ENCODE measurements at places on chromosomes 3 and 15. TPM values are rescaled to one million over a fixed set of nuclear protein-coding genes. Genes with fewer than 3 reads are reported as not detected.

COL6A6 gene
- not detected for total RNA-seq

MYO5A gene
- 11.3 TPM for total RNA-seq

PTPN23 gene
- 59.0 TPM for total RNA-seq

TUSC7 gene
- not detected for total RNA-seq

RBP2 gene
- total RNA-seq = not detected

WDR93 gene
- not detected for total RNA-seq

SPSB4 gene
- total RNA-seq = not detected

SELENOK gene
- 27.4 TPM for total RNA-seq

IQCH gene
- total RNA-seq = 2.6 TPM

SLC9C1 gene
- total RNA-seq = not detected

TMEM207 gene
- total RNA-seq = not detected

TGM4 gene
- 0.33 TPM for total RNA-seq

Measured in airway epithelial cell (primary cell).